ENCODE measurements at places on chromosomes 11 and 22.
A peak's percentile ranks its signal among the peaks of the same experiment; 100 is the strongest.

GRCh38 chr11:122179961-122180834, 64.2 kb upstream of the BLID start:
- DNase-seq: no peak

- no peak for DNase-seq
Observed at GRCh38 chr11:7673724-7674434, 579 bp upstream of the CYB5R2 start.

GRCh38 chr11:88303037-88303436, 34.5 kb downstream of the CTSC start:
- no peak for DNase-seq

GRCh38 chr11:43747130-43747802, 66.7 kb downstream of the HSD17B12 start:
- DNase-seq: no peak

DNA sequence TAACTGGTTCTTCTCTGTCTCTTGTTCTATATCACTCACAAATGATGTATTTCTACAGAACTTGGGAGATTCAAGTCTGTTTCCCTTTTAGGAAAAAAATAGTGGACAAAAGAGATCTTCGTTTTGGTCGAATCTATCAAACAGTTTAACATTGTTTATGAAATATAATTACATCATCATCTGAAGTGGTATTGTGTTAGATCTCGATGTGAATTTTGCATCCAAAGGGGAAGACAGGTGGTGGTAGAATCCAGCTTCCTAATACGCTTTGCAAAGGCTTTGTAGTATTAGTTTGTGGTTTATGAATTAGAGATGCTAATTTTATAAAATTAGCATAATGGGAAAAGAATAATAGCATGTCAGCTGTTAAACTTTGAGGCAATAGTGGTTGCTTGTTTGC, 3.4 kb downstream of the SIK2 start:
- no peak for DNase-seq

GRCh38 chr11:115290479-115290878, 213.7 kb downstream of the CADM1 start:
- no peak for DNase-seq

- no peak for DNase-seq
Observed at GRCh38 chr11:69245041-69245440, 48.9 kb upstream of the MYEOV start.

GRCh38 chr11:118008271-118008911, 22.2 kb downstream of the IL10RA start:
- DNase-seq: no peak

DNA sequence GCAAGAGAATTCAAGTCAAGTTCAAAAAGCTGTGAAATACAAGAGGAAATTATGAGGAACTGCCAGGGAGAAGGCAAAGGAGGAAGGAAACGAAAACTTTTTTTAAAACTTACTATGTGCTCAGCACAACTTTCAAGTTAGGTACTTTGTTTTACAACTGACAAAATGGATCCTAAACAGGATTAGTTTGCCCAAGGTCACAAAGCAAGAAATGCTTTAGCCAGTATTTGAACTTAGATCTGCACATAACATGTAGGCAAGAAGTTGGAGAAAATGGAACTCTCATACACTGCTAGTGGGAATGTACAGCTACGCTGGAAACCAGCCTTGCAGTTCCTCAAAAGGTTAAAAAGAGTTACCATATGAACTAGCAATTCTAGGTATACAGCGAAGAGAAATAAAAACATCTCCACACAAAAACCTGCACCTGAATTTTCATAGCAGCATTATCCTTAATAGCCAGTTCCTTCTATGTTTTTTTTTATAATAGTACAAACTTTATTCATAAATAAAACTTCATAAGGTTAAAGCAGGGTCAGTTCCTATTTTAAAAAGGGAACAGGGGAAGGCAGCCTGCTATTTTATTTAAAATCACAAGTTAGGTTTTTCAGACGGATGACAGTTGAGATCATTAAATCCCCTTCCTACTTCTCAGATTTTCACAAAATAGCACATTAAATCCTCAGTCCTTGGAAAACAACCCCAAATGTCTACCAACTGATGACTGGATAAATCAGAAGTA, 19.2 kb downstream of the DDX6 start:
- DNase-seq: no peak

GRCh38 chr22:24983151-24983550, 30.6 kb downstream of the KIAA1671 start:
- DNase-seq: no peak

- peak; percentile 75 for DNase-seq
Observed at GRCh38 chr22:18024276-18024939, at the start of gene MICAL3. Gene MICAL3, minus strand, starts transcription at chr22:18024561. Its CDS starts 117,749 bp downstream, at chr22:17906812.

- DNase-seq: no peak
Observed at GRCh38 chr11:28491431-28491830, 383.2 kb downstream of the METTL15 start.

GRCh38 chr11:20712912-20713311, 43.5 kb downstream of the NELL1 start:
- no peak for DNase-seq

- no peak for DNase-seq
Observed at GRCh38 chr22:24523873-24524272, 28.7 kb downstream of the UPB1 start.

DNA sequence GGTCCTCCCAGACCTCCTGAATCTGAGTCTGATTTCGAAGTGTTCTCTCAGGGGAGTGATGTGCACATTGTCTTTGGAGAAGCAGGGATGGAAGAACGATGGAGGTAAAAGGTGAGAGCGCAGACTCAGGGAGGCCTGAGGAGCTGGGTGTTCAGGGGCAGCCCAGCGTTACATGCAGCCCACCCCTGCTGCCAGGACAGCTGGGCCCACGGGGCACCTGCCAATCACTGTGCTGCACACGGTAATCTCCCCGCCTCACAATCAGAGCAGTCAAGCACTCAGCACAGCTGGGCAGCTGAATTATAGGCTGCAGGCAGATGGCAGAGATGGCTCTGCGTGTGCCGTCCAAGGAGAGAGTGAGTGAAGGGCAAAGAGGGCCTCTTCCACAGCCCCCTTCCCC, 17.9 kb upstream of the HTR3A start:
- no peak for DNase-seq

DNA sequence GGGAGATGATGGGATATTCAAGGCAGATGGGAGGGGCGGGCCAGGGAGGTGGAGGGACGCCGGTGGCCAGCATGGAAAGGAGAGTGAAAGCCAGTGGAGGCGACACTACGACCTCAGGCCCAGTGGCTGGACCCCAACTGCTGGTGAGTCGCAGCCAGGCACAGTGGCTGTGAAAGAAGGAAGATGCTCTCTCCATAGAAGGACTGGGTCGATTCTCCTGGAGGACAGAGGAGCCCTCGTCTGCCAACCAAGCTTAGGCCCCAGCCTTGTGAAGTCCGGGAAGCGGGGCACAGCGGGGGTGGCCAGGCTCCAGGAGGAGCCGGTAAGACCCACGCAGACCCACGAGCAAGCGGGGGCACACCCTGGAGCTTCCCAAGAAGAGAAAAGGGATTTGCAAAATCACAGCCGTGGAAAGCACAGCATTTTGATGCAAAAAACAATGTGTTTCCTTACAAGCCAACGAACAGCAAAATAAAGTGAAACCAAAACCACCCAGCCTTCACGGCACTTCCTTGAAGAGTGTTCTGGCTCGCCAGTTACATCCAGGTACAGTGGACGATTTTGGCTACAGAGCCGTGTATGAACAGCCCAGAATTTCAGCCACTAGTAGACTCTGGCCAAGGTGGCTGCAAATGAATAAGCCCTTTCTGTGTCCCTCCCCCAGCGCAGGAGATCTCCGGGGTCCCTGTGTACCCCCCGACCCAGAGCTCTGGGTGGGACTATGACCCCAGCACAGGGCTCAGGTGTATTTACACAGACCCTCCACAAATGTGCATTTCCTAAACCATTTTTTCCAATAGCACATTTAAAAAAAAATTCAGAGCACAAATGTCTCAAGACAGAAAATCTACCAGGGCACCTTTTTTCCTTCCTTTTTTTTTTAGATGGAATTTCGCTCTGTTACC, 96.9 kb downstream of the TRMU start:
- DNase-seq: peak; percentile 36

- DNase-seq: no peak
Observed at GRCh38 chr11:45087900-45088160, 58.6 kb upstream of the PRDM11 start.

DNA sequence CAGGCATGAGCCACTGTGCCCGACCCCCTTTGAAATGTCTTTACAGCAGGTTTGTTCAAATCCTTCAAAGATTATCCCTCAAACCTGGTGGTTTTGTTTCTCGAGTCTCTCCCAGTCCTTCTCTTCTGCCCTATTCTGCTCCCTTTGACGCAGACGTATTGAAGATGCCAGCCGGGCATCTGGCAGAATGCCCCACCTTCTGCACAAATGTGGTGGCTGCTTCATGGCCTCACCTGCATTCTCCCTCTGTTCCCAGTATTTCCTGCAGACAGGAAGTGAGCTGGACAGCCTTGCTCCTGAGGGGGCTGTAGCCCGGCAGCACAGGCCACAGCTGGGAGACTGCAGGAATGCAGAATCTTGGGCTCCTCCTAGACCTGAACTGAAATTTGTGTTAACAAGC, 4.8 kb upstream of the NAP1L4 start:
- no peak for DNase-seq

DNA sequence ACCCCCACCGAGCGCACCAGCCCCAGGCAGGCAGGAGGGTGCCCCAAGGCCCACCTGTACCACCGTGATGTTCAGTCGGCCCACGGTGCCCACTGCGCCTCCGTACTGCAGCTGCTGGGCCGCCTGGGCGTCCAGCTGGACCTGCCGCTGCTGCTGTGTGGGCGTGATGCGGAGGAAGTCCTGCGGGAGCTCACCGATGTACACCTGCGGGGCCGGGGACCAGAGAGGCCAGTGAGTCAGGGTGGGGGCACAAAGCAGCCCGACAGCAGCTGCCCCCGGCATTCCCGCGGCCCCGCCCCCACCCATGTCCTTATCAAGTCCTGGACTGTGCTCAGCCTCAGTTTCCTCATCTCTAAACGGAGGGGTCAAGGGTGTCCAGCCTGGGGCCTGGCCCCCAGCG, 13.8 kb downstream of the TOLLIP start:
- DNase-seq: no peak

GRCh38 chr22:19844377-19845053, 10.2 kb downstream of the GNB1L start:
- peak; percentile 26 for DNase-seq

GRCh38 chr11:98895936-98896335, 124.8 kb upstream of the CNTN5 start:
- no peak for DNase-seq

GRCh38 chr11:1978720-1979473, 18.7 kb downstream of the H19 start:
- no peak for DNase-seq

DNA sequence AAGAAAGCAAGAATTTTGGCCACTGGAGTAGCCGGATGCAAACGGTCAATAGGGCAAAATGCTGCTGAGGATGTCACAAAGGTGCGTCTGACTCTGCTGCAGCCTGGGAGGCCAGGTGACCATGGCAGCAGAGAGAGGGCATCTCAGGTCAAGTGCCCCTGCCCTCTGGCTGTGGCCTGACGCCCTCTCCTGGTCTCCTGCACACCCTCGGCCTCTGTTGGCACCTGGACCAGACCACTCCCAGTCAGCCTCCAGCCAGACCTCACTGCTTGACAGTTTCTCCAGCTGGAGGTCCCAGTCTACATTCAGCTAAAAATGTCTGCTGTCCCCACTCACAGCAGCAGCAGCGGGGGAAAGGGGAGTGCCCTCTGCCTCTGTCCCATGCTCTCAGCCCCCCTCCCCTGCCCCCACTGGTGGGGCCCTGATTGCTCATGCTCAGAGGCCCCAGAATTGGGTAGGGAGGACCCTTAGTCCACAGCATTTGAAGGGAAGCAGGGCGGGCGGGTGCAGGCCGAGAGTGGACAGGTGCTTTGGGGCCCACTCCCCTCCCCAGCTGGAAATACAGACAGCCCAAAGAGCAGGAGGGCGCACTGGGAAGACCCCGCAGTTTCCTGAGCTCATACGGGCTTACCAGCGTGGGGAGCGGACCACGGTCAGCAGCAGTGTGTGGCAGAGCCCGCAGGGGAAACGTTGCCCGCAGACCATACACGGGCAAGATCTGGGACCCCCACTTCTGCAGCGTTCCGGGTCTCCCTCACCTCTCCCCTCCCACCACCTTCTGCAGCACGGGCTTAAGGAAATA, 1.6 kb upstream of the BRSK2 start:
- DNase-seq: no peak

DNA sequence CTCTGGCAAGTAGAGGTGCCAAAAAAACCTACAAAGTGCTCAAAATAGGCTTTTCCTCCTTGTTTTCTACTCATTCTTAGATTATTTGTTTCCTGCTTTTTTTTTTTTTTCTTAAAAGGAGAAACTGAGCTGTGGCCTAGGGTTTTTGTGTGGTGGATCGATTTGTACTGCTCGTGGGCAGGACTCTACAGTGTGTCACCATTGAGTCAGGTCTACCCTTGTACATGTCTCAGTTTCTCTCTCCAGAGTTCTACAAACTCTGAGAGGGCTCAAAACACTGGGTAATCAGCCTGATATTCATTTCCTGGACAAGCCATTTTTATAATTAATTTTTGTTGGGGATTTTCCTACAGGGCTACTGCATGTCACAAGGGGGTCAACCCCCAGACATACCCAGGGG, 5.2 kb upstream of the CASP4 start:
- no peak for DNase-seq

DNA sequence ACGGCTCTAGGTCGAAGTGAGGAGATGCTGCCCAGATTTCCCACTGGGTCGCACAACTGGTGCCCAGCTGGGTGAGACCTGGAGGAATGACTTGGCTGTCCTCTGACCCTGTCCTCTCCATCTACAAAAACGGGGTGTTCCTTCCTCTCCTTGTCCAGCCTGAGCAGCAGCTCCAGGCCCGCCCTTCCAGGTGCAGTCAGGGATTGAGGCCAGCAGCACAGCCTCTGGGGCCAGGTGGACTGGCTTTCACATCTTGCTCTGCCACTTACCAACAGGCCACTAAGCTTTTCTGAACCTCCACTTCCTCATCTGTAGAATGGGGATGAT, 91.7 kb upstream of the LMO1 start:
- DNase-seq: no peak

DNA sequence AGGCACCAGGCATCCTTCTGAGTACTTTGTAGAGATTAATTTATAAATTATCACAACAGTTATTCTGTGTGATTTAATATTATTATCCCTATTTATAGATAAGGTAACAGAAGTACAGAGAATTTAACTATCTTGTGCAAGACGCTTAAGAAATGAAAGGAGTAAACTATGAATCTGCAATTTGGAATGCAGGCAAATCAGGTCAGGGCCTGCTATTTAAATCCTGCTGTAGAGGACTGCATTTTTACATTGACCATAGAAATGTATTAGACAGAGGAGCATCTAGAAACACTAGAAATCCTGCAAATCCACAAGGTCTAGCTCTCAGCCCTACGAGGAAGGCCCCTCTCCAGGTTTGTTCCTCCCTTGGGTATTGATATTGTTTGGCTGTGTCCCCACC, 336.2 kb downstream of the ETS1 start:
- no peak for DNase-seq

- peak; percentile 76 for DNase-seq
Observed at GRCh38 chr11:63635762-63636465, 21.7 kb upstream of the PLAAT3 start.

DNA sequence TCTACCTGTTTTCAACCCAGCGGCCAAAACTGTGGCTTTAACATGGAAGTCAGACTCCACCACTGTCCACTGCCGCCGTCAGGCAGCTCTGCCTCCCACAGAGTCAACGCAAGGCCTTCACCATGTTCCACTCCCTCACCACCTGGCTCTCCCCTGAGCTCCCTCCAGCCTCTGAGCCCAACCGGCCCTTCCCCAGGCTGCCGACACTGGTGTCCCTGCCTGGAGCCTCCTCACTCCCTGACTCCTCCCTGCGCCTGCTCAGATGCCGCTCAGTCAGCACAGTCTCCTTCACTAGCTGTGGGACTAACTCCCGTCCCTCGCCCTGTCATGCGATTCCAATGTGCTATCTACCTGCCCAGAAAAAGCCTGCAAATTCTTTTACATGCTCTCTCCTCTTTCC, 16.3 kb downstream of the SULT4A1 start:
- no peak for DNase-seq

Measured in NAMALWA (cell line).